Mesothelial cell of epicardium (in vitro differentiated cells): ENCODE measurements at places on chromosomes 13 and 19. TPM values are rescaled to one million over a fixed set of nuclear protein-coding genes. Genes with fewer than 3 reads are reported as not detected.

Gene SCEL
- 0.13 TPM in 1 of 3 replicates, not detected in the others for total RNA-seq

Gene CASP14
- not detected in 3 replicates for total RNA-seq

Gene FOXA3
- not detected in 3 replicates for total RNA-seq

Gene CAPN12
- 6.1 to 6.8 TPM (median 6.7 TPM) in 3 replicates for total RNA-seq

- peak; percentile 54 for DNase-seq
Observed at GRCh38 chr19:35899547-35900214, 659 bp downstream of the NFKBID start.
